ENCODE measurements at places on chromosomes 13 and 19.

DNA sequence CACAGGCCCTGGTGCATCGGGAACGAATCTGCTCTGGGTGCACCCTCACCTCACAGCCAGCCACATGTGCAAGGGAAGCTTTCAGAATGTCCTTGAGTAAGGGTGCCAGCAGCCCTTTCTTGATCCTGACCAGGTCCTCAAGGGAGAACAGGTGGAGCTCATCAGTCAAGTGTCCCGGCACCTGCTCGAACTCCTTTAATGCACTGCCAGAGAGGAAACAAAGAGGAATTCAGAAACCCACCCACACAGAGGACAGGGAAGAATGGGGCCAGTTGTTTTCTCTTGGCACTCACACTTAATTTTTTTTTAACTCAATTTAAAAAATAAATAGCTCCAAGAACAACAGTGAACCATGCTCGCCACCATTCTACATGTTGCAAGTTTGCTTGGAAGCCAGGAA is 41.7 kb downstream of the RUBCNL start:
- no peak for DNase-seq

DNA sequence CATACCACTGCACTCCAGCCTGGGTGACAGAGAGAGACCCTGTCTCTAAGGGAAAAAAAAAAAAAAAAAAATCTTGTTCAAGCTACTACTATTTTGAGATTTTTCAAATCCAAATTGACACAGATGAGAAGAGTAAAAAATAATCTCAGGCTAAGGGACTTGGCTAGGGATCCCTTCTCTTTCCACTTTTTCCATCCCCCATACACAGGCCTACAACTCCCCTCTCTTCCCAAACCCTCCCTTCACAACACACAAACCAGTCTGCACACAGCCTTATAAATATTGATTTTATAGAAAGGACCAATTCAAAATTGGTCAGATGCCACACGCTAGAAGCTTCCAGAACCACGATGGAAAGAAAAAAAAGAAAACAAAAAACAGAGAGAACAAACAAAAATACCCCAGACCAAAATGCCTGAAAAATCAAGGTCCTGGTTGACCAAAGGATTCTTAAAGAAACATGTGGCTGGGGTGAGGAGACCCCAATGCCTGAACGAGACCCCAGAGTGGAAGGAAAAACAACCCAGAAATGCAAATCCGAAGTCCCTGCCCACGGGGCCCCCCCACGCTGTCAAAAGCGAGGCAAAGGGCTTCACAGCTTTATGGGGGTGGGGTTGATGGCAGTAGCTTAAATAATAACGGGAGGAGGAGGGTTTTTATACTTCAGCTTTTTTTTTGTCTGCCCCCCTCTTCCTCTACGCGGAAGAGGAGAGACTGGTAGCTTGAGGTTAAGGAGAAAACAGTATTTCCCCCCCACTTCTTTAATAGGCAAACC is 18.1 kb downstream of the QPCTL start:
- no peak for DNase-seq

GRCh38 chr13:71879129-71879535 is 12.1 kb upstream of the DACH1 start:
- no peak for DNase-seq

GRCh38 chr13:68588623-68589022 is 1358.5 kb upstream of the PCDH9 start:
- DNase-seq: no peak

- DNase-seq: no peak
These were observed 56.6 kb downstream of the ZNF557 start for GRCh38 chr19:7126132-7126531.

GRCh38 chr13:83452292-83452950 is 429.9 kb downstream of the SLITRK1 start:
- no peak for DNase-seq

GRCh38 chr13:53126841-53127245 is 98.2 kb downstream of the OLFM4 start:
- DNase-seq: no peak

GRCh38 chr13:33345842-33346241 is 60.3 kb upstream of the STARD13 start:
- DNase-seq: no peak

DNA sequence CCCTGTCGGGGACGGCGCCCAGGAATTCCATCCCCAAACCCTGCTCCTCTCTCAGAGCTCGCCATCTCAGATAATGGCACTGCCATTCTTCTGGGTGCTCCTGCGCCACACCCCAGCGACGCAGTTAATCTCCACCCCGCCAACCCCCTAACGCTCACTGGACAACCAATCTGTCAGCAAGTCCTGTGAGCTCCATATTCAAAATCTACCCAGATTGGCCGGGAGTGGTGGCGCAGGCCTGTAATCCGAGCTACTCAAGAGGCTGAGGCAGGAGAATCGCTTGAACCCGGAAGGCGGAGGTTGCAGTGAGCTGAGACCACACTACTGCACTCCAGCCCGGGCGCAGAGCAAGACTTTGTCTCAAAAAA is 18.6 kb downstream of the FCGBP start:
- no peak for DNase-seq

GRCh38 chr13:59728896-59729545 is 434.7 kb downstream of the DIAPH3 start:
- no peak for DNase-seq

GRCh38 chr19:32966750-32967149 is 5.0 kb downstream of the CEP89 start:
- no peak for DNase-seq

- no peak for DNase-seq
These were observed 983 bp downstream of the ITM2B start for GRCh38 chr13:48233889-48234488.

DNA sequence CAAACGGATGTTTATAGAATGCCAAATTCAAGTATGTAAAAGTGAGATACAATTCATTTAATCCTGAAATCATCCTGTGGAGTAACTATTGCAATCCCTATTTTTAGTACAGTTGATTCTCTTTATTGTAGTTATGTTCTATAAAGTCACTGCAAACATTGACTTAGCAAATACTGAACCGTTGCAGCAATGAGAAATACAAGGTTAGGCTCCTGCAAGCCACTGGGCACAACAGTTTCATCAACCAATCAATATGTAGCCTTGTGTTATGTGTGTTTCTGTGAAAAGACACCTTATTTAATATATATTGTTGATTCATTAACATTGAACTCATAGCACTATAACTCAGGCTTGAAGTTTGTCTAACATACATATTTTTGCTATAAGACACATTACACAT is 174.4 kb downstream of the DCT start:
- no peak for DNase-seq

- DNase-seq: no peak
These were observed 66.3 kb downstream of the IRS2 start for GRCh38 chr13:109719962-109720646.

All from T follicular helper cell (primary cell).